Esophagus muscularis mucosa (tissue), 4 donors: ENCODE measurements at places on chromosomes 5 and 9.

GRCh38 chr5:111472096-111472495 lies 40.2 kb downstream of the STARD4 start:
- no peak for DNase-seq

- DNase-seq, result no peak
Observed at GRCh38 chr5:154858972-154859871, 795 bp downstream of the CNOT8 start.

DNA sequence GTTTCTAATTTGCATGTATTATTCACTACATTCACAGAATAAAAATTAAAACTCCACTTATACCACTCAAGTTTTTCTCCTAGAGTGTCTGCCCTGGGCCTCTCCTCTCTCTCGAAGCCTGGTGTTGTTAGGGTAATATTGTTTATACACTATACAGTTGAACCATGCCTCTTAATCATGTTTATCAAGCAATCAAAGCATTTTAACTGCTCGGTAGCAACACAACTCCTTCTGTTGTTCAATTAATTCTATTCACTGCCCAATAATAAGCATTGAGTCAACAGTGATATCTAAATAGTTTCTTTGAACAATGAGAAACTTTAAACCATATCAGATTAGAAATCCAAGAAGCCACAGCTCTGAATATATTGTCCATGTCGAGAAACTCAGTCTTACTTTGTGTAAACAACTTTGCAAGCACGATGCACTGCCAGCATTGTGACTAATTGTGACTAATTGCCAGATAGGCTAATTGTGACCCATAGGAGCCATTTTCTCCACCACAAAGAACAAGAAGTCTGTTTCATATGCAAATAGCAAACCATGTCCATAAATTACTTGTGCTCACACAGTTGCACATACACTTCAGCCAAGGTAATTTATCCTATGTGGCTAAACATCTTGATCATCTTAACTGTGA lies at the start of gene DNAH5:
Gene DNAH5, minus strand, starts transcription at position 129 of the 640 bp plus-strand sequence. CDS start 250 bp downstream, outside the sequence.
- no peak for DNase-seq

DNA sequence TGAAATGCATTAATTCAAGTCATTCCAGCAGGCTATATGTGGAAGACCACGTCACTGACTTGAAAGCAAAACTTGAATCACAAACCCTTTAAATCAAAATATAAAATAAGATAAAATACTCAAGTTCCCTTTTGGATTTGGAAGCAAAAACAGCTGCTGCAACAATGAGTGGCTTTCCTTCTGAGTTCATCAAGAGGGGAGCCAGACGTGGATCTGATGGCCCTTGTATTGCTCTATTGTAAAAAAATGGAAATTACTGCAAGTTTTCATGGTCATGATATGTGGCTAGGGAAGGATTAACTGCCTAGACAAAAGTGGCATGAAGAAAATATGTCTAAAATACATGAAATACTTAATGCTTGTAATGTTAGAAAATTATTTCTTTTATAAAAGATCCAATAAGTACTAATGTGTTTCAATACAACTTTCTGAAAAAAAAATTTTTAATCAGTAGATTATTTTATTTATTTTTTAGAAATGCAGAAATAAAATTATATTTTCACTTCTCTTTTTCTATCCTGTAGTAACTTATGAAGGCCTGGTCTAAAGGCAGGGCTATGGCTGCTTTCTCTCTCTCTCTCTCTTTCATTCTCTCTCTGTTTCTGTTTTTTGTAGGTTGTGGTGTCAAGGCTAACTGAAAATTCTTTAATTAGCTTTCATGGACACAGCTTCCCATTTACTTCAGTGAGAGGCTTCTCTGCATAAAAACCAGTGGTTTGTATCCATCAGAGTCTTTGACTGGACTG lies 24.0 kb downstream of the LIX1 start:
- DNase-seq, result no peak

DNA sequence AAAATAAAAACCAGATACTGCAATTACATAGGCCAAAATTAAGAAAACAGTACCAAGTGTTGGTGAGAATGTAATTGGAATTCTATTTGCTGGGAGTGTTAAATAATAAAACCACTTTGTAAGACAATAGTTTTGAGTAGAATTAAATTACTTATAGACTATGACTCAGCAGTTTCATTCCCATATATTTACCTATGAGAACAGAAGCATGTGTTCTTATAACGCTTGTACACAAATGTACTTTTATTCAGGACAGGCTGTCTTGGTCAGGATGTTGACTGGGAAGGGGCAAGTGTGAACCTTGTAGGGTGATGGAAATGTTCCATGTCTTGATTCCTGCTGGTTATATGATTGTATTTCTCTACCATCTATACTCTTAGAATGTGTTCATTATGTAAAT lies 56.3 kb downstream of the ERBIN start:
- DNase-seq, result no peak

- no peak for DNase-seq
Observed at GRCh38 chr9:2390028-2390427, 231.6 kb upstream of the VLDLR start.

- DNase-seq, result no peak
Observed at GRCh38 chr5:120043431-120043830, 414.1 kb downstream of the FAM170A start.
